Activated CD4-positive, alpha-beta T cell treated with anti-CD3 and anti-CD28 coated beads, Interleukin-2, Interleukin-6, amounts not matched to agents 100 ng/mL and 50 ng/mL, durations not matched to agents 16 hours and 8 hours (primary cell): ENCODE measurements at places on chromosomes 5 and 9.

DNA sequence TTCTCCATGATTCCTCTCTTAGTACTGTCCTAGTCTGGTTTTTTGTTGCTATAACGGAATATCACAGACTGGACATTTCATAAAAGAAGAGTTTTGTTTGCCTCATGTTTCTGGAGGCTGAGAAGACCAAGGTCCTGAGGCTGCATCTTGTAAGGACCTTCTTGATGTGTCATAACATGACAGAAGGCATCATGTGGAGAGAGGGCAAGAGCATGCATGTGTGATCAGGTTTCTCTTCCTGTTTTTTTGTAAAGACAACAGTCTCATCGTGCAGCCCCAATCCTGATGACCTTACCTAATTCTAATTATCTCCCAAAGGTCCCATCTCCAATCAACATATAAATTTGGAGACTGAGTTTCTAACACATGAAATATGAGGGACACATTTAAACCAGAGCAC, 108.4 kb downstream of the MSX2 start:
- DNase-seq: no peak

GRCh38 chr5:67549296-67549618, 352.7 kb upstream of the CD180 start:
- DNase-seq: no peak

GRCh38 chr5:146039420-146039819, 66.0 kb downstream of the PLAC8L1 start:
- DNase-seq: no peak

- no peak for DNase-seq
Observed at GRCh38 chr5:56316299-56316994, 83.3 kb upstream of the ANKRD55 start.

GRCh38 chr5:140207250-140207964, 32.4 kb downstream of the CYSTM1 start:
- DNase-seq: no peak

GRCh38 chr9:23375511-23375910, 450.5 kb downstream of the ELAVL2 start:
- no peak for DNase-seq

DNA sequence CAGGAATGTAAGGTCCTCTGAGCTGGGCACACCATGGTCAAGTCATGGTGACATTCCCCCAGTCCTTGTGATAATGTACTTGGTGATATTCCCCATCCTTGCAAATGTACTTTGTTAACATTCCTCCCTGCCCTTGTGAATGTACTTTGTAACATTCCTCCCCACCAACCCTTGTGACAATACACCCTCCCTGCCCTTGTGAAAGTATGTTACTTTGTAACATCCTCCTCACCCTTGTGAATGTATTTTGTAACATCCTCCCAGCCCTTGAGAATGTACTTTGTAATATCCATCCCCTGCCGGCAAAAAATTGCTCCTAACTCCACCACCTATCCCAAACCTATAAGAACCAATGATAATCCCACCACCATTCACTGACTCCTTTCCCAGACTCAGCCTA, 53.3 kb downstream of the RAPGEF6 start:
- DNase-seq: no peak

GRCh38 chr9:111287127-111287526, 42.9 kb downstream of the OR2K2 start:
- no peak for DNase-seq

- DNase-seq: no peak
Observed at GRCh38 chr5:124203303-124203702, 543.1 kb downstream of the ZNF608 start.

DNA sequence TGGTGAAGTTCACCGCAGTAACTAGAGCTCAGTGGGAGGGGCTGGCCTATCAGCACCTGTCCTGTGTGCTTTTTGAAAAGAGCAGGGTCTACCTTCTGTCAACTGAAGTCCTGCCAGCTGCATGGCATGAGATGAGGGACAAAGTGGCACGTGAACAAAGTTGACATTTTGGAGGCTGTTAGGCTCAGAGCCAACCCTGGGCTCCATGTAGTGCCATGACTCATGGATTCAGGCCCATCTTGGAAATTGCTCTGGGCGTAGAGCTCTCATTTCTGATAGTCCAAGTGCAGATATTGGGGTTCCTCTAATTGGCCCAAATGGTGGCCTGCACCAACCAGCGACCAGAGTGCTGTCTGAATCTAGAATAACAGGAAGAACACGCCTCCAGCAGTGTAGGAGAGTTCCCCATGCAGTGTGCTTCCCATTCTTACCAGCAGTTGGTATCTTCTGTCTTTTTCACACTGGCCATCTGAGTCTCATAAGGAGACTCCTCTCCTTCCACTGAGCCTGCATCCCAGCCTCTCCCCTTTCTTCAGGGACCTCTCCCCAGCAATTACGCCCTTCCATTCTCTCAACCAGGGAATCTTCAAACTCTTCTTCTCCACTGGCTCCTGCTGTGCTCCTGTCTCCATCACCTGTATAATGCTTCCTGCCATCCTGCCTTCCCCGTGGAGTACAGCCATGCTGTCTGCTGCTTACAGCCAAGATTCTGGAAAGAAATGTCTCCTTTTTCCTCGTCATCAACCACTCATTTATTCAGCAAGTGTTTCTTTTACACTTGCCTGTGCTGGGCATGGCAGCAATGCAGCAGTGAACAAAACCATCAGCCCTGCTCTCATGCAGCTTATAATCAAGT, 30.4 kb downstream of the IRF1 start:
- DNase-seq: no peak

GRCh38 chr5:104611135-104611767, 1048.7 kb upstream of the NUDT12 start:
- DNase-seq: no peak

- DNase-seq: no peak
Observed at GRCh38 chr5:40485021-40485998, 194.4 kb upstream of the PTGER4 start.

- no peak for DNase-seq
Observed at GRCh38 chr5:1974501-1975405, 92.0 kb upstream of the IRX4 start.

DNA sequence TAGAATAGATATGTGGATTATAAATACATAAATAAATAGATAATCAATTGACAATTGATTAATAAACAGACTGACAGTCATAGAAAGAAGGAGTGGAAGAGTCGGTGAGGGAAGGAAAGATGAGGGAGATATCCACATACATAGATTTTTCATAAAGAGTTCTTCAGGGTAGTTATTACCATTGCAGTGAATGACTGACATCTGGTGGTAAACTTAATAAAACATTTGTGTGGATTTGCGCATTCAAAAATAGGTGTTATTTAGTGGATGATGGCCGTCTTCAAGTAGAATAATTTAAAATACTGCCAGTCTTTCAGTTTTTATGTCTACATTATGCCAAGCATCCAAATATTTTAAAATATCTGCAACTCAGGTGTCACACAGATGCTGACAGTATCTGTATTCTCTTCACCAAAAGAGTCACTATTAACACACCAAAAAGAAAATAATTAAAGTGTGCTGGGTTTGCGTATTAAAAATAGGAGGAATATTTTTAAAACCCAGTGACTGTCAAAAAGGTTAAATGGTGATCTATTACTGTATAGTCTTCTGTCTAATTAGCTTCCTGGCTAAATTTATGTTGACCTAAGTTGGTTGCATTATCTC, 78.8 kb downstream of the GIN1 start:
- DNase-seq: peak; percentile 16
